ENCODE measurements at places on chromosomes 7 and 10.

- DNase-seq, result no peak
Observed at GRCh38 chr7:42372479-42372878, 135.5 kb upstream of the GLI3 start.

DNA sequence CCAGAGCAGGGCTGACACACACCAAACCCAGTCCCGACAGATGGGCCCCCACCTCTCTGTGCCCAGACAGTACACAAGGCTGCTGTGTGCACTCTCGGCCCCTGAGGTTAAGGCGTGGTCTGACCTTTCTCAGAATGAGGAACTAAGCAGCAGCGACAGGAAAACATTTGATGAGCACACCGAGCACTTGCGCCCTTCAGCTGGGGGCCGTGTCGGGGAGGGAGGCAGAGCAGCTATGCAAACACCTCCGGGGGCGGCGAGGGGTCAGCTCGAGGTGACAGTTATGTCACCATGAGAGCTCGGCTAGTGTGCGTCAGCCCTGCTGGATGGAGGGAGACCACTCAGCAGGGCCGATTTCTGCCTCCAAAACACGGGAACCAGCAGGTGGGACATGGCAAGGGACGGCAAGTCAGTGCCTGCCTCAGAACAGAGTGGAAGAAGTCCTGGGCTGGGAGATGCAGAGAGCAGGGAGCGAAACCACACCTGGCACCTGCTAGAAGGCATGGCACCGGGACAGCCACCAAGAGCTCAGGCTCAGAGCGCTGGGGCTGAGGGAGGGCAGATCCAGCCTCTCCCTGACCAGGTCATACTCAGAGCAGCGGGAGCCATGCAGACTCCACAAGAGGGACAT, 57.4 kb downstream of the CHST15 start:
- DNase-seq, result peak; percentile 22

GRCh38 chr7:2566348-2566889, 7.6 kb downstream of the IQCE start:
- no peak for DNase-seq

DNA sequence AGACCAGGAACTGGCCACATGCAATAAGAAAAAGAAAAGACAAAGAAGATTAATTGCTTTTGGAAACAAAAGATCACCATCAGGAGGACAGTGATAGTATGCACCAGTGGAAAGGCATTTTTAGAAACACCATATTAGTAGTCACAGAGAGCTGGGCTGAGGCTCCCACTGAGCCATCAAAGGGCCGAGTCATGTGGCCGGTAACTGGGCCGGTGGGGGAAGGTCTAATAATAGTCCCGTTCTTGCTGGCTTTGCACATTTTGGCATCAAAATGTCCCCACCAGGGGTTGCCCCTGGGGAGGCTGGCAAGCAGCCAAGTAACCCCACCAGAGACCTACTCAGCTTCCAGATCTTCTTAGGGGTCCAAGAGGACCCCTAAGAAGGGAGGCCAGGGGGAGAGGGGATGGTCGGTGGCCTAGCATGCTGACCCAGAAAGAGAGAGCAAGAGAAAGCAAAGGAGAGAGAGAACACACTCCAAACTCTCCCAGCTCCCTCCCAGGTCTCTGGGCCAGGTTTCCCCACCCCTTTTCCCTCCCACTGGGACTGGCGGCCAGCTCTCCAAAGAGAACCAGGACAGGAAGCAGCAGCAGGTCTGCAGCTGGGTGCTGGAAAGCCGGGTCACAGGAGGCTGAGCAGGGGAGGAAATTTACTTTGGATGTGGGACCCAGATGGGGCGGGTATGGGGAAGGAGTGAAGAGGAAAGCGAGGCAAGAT, 70.2 kb upstream of the FGFR2 start:
- DNase-seq, result peak; percentile 64

GRCh38 chr10:11684717-11685645, 57.2 kb upstream of the ECHDC3 start:
- DNase-seq, result peak; percentile 87

DNA sequence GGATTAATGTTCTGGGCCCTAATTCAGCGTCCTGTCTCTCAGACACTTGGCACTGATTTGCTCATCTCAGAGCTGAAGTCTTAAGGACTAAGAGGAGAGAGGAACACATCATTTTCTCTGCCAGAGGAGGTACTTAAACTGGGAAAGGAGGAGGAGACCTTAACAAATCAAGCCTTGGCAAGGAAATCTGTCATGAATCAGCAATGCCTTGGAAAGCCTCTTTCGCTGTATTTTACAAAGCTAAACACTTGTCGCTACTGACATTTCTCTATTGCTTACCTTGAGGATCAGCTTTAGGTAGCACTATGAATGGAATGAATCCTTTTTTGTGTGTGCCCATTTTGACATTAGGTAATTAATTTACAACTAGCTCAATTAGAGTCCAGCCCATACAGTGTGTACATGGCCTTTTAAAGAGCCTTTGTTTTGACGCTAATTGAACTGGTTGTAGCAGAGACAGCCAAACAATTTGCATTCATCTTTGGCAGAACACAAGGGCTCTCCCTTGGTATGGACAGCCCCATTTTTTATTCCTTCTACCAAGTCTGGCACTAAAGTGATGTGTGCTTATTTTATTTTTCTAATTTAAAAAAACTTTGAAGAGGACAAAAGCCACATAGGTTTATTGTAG, 37.4 kb downstream of the AUTS2 start:
- DNase-seq, result peak; percentile 22

- DNase-seq, result no peak
Observed at GRCh38 chr10:100232101-100232500, 2.7 kb upstream of the CHUK start.

DNA sequence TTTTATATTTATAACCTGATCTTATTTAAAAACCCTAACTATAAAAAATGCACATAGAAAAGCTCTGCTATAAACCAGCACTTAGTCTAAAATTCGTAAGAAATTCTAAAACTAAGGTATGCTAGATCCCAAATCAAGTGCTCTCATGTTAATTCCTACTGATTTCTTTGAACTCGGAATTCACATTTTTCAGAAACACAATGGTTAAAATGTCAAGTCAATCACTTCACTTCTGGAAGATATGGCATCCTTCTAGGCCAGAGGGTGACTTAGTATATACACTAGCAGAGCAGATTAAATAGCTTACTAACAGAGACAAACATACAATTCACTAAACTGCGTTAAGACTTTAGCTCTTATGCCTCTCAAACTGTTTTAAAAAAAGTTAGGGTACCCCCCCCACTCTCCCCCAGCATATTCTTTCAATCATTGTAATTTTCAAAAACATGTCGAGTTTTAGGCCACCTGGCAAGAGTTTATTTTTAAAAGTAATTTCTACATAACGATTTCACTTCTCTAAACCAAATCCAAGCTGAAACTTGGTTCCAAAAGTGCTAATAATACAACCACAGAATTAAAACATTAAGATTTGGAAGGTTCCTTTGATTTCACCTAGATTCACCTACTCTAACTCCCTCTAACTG, 129.4 kb downstream of the NRBF2 start:
- no peak for DNase-seq

DNA sequence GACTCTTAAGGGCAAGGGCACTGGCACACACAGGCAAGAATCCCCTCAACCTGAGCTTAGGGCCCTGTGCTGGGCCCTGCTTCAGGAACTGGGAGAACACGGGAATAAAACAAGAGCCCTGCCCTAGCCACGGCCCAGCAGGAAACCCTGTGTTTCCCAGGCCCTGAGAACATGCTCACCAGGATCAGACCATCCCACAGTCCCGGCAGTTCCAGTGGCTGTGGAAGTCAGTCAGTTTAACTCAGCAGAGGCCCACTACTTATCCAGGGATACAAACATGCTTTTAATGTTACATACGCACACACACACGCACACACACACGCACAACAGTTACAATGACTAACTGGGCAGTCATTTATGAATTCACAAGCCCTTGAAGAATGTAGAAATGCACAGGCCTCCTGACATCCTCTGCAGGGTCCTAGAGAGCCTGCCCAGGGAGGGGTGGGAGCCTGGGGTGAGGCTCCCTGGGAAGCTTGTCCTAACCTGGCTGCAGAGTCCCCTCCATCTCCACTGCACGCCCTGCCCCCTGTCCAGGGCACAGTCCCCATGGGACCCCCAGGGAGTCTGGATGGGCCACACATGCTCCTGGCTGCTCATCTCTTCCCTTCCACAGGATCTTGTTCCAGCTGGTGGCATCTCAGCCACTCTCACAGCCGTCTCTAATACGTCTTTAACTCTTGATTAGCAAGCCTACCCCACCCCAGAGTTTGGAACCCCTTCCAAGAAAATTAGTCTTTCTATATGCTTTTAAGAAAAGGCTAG, 97.6 kb downstream of the TCERG1L start:
- DNase-seq, result no peak

DNA sequence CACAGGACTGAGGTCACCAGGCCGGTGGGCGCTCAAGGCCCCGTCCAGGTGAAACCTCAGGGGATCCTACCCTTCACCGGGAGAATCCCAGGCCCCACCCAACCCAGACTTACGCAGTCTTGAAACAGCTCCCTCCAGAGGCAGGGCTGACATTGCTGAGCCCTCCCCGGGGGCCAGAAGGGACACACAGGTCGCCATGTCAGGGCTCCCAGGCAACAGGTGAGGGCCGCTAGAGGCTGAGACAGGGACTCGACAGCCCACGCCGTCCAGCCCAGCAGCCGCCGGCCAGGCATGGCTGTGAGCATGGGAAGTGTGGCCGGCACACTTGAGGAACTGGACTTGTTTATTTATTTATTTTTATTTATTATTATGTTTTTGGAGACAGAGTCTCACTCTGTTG, 10.3 kb downstream of the MICALL2 start:
- no peak for DNase-seq

- no peak for DNase-seq
Observed at GRCh38 chr10:44390585-44391072, 5.7 kb upstream of the CXCL12 start.

- peak; percentile 39 for DNase-seq
Observed at GRCh38 chr10:15141136-15142054, 27.1 kb downstream of the NMT2 start.

GRCh38 chr10:17200912-17201793, at the start of gene TRDMT1:
TSS of gene TRDMT1 (minus strand) at chr10:17201672. CDS start at chr10:17201634, 38 bp downstream.
- DNase-seq, result peak; percentile 94

DNA sequence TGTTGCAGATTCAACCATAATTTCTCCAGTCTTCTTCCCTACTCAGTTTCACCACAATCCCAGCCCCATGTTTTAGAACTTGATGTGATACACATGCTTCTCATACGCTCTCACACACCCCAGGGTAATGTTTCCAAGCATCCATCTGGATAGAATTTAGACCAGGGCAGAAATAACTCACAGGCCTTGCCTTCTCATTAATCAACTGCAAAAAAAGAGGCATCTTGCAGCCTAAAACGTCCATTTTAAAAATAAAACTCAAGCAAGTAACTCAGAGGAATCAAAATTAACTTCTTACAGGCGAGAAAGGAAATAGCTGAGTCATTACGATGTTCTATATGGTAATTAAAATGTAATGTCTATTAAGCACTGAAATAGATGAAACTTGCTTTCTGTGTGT, 127.2 kb upstream of the RSU1 start:
- peak; percentile 59 for DNase-seq

DNA sequence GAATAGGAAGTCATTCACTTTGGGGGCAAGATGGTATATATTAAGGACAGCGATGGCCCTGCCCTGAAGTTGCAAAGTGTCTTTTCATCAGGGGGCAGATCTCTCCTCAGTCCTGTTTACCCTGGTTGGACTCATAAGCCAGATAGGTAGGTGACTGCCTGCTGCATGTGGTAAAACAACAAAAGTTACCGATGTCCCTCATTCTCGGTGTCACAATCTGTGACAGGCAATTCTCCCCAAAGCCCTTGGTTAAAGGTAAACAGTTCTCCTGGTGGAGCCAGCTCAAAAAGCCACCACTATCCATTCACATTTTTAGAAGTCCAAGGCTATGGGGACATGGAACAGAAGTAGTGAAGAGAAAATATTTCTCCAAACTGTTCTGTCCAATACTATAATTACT, 9.9 kb upstream of the SLC25A13 start:
- DNase-seq, result no peak

- DNase-seq, result no peak
Observed at GRCh38 chr7:30604901-30605300, 10.2 kb downstream of the GARS1 start.

GRCh38 chr10:123896246-123896927, 4.8 kb upstream of the CPXM2 start:
- no peak for DNase-seq

GRCh38 chr7:88969167-88969566, 173.6 kb upstream of the TEX47 start:
- no peak for DNase-seq

- DNase-seq, result peak; percentile 39
Observed at GRCh38 chr10:14605231-14605925, 169.3 kb downstream of the FAM107B start.

DNA sequence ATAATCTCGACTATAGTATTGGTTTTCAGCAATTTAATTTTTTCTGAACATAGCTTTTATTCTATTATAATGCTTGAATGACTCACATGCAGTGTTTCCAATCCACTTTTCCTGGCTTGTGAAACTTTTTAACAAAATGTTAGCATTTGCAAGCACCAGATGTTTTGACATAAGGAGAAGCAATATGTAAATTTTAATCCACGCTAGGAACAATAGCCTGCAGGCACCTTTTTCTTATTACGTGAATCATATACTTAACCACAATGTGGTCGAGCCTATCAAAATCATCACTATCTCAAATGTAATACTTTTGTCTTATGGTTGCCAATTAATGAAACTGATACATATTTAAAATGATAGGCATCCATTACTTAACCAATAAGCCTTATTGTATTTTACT, 97.1 kb downstream of the TFEC start:
- DNase-seq, result no peak

- DNase-seq, result peak; percentile 43
Observed at GRCh38 chr10:31381766-31382316, 62.8 kb downstream of the ZEB1 start.

DNA sequence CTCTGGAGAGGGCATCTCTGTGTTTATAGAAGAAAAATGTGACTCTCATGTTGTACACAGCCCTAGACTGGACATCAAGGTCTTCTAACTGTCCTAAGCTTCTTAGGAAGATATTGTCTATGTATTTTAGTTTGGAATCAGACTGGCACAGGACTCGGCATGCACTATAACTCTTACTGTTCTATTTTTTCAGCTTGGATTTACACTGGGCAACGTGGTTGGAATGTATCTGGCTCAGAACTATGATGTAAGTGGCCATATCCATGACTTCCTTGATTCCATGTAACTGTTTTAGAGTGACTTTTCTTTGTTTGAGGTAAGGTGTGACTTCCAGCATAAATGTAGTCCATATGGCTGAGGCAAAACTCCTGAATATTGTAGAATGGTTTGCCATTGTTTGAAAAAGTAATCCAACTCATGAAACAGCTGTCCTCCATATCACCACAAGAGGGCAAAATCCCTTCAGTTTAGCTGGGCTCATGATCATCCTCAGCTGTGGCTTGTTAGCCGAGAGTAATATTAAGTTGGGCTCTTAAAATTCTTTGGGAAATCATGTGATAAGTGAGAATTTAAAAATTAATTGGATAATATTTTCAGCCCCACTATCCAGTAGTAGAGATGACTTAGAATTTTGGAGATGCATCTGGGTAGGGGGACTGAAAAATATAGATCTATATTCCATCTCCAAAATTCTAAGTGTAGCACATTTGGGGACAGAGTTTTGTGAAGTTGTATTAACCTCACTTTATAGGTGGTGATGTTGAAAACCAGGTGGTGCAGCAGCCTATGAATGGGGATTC, 10.4 kb downstream of the STMP1 start:
- peak; percentile 84 for DNase-seq

GRCh38 chr7:106074257-106074656, 37.9 kb downstream of the SYPL1 start:
- no peak for DNase-seq
